ENCODE measurements at places on chromosomes 12 and 14. TPM values are rescaled to one million over a fixed set of nuclear protein-coding genes. Genes with fewer than 3 reads are reported as not detected.

DNA sequence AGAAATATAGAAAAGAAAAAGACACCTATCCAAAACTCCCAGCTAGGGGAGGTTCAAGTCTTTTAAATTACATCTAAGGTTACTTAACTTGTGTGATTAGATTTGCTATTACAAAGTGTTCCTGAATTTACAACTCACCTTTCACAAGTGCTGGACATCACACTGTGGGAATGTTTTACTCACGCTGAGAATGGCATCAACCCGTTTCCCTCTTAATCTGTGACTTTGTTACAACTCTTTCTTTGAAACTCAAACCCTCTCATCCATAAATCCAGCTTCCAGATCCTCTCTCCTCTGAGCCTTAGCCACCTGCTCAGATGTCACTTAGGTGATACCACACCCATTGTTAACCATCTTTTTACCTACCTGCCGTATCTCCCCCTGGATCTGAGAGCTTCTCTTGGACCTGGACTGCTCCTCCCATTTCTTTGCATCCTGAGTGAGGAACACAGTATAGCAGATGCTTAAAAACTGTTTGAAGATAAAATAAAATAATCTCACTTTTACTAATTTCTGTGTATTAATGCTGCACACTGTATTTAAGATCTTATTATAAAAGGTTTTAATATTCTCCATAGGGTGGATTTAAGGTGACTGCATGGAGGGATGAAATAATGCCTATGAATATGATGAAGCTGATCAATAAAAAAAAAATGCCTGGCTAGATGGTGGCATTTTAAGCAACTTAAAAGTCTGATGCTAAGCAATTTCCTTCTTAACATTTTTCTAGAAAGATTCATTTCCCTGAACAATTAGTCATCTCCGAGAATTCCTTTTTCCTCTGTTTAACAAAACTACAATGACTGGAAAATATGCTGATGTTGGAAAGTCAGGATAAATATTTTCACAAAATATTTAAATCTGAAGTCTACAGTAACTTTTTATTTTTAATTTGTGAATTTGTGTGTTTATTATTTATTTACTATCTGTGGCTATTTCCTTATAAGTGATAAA is 39.1 kb upstream of the NAP1L1 start:
- no peak for DNase-seq

DNA sequence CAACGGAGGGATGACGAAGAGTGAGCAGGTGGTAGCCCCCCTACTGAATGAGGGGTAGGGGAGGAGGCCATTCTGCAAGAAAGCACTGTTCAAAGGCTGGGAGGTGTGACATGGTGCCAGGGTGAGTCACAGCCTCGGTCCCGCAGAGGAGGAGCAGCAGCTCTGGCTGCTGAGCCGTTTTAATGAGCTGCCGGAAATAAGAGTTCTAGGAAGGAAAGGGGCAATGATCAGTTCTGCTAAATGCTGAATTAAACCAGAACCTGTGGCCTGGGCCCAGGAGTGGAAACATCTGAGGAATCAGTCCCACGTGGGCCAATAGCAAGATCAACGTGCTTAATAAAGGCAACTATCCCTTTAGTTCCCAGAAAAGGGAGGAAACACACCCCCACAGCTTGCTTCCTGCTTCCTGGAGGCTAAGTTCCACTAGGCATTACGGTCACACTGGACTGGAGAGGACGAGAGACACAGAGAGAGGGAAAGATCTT is 3.6 kb downstream of the ABCD4 start:
- DNase-seq: no peak

DNA sequence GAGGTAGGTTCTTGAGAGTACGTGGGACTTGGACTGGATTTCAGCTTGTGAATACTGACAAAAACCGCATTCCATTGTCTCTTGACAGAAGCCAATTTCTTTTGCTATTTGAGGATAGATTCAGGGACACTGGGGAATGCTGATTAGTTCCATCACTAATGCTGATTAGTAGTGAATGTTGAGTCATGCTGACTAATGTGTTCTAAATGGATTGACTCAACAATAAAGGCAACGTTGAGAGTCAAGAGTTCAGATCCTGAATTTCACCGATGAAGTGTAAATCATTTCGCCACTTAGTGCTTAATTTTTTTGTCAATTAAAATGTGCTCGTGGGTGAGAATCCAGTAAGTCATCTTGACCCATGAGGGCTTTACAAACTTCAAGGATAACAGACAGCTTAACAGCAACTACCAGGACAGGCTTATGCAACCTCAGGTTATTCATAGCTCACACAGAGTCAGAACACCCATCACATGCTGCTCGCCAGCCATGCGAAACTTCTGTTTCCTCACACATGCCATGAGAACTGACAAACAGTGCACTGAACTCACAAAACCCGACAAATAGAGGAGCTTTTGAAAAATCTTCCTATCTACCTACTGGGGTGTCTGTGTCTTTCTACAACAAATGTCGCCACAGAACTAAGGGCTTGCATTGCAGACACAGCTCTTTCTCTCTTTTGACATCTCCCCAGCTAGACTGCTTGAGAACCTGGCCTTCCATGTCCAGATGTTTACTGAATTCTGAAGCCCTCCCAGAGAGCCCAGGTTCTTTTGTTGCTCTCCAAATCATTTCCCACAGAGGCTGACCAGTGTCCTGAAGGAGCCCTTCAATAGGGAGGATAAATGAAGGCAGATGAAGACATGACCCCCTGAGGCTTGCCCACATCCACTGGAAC is 316.4 kb downstream of the ZFP36L1 start:
- DNase-seq: peak; percentile 93

- DNase-seq: no peak
Measured at GRCh38 chr12:46459861-46460545, 87.4 kb upstream of the SLC38A2 start.

GRCh38 chr12:64691227-64691794 is 67.9 kb downstream of the GNS start:
- DNase-seq: no peak

DNA sequence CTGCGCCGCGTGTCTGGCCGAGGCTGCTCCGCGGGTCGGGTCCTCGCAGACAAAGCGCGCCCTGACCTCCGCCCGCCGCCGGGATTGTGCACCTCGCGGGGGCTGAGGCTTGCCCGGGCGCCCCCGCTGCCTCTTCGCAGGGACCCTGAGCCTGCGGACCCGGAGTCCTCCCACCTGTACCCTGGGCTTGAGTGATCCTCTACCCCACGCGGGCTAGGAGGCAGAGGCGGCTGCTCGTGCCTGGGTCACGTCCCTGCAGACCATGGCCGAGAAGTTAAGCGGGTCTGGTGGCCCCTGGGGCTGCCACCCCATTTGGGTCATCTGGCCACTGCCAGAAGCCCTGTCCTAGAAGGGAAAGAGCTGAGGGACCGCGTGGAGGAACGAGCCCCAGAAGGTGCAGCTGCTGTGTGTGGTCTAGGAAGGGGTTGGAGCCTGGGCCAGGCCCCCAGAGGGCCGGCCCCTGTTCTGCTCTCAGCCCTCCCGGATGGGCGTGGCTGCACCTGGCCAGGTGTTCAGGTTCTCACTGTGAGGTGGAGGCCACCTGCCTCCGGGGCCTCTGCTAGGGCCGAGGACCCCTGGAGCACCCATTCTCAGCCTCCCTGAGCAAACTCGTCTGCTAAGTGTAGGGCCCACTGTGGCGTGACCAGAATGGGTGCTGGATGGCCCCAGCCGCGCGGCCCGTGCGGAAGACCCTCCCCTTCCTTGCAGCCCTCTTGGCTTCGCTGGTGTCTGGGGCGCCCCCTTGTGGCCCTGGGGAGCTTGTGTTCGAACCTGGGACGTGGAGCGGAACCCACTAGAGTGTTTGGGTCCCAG is 49.6 kb downstream of the LRCOL1 start:
- peak; percentile 12 for DNase-seq

Gene CD4
- 1.6 TPM for total RNA-seq

Measured in GM12878 (cell line).